ENCODE measurements at places on chromosomes 16 and 17.

DNA sequence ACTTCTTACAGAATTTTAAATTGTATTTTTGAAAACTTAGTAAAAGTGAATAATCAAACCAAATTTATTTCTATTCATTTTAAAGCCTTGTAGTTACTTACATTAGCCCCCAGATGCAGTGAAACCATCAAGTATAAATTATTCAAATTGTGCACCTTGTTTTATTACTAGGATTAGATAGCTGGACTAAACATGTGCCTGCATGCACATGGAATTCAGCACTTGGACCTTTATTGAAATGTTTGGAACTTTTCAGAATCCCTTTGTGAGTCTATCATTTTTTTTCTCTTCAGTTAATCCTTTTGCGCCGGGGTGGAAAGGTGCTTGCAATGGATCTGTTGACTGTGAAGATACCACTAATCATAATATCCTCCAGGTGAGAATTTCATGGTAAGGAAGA, 4.7 kb downstream of the ZPBP2 start:
- no peak for DNase-seq

DNA sequence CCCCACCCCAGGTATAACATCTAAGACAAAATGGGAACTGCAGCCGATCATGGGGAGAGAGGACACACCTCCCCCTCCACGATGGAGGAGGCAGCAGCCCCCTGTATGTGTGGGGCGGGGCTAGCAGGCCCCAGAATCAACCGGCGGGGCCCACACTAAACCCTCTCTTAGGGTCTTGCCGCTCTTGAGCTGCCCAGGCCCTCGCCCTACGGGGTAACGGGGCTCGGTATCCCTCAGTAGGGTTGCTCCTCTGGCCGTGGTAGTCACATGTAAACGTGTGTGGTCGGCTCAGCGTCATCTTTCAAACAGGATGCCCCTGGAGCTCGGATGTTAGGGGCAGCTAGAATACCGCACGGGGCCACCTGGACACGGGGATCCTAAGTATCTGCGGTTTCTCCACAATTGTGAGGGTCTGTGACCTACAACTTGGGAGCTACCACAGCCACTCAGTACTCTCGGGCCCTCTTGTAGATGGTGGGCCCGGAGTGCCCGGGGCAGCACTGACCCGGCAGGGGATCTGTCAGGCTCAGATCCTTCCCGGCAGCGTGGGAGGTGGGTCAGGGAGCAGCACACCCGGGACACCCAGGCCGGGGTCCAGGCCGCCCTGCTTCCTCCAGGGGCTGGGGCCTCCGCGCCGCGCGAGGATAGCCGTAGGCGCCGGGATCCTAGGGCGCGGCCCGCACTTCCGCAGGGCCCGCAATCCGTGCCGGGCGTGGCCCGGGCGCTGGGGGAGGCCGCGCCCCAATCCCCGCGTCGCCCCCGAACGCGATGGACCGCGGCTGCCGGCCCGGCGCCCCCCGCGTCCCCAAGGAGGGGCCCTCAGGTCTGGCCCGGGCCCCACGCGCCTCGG, 781 bp downstream of the ARHGDIA start:
- DNase-seq: peak; percentile 46

DNA sequence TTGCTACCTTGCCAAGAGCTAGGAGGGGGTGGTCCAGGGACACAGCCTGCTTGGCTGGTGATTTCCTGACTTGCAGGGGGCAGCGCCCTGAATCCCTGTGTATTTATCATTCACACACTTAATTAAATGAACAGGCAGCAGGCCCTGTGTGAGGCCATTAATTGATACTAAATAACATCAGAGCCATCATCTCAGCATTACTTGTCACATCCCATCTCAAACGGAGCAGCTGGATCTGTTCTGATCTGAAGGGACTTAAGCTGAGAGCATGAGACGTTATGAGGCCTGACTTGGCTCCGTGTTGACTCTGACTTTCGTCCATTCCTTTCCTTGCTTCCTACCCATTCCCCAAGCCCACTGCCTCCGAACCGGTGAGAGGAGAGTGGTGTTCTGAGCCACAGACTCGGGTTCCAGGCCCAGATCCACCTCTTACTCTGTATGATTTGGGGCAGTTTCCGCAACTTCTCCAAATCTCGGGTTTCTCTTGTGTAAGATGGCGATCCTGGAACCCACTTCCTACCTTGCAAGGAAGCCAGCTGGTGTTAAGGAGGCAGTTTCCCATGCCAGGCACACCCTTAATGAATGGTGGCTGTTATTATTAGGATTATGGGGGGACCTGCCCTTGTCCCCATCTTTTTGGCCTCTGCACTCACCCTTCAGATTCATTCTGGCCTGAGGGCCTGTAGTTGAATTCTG, 33.8 kb downstream of the CACNA1G start:
- no peak for DNase-seq

- no peak for DNase-seq
Observed at GRCh38 chr16:89936508-89936907, 12.0 kb upstream of the DEF8 start.

- DNase-seq: no peak
Observed at GRCh38 chr16:1821861-1822611, 4.6 kb downstream of the HAGH start.

DNA sequence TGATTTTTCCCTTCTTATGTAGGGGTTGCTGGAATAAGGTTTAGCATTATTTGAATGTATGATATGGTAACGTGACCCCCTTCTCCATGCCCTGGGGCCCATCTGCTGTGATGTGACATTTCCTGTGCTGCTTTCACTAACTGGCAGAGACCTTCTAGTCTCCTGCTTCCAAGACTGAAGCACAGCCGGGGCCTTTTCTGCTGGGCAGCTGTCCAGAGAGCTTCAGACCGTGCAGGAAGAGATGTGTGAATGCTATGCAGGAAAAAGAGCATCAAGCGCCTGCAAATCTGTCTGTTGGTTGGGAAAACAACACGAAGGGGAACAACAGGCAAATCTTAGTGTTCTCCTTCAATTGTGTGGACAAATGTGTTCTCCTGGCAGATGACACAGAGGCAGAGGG, 128.5 kb downstream of the SPACA3 start:
- no peak for DNase-seq

GRCh38 chr17:38867968-38868816, 1.7 kb upstream of the LASP1 start:
- DNase-seq: no peak

GRCh38 chr17:80891397-80892018, 100.1 kb upstream of the CHMP6 start:
- DNase-seq: no peak

DNA sequence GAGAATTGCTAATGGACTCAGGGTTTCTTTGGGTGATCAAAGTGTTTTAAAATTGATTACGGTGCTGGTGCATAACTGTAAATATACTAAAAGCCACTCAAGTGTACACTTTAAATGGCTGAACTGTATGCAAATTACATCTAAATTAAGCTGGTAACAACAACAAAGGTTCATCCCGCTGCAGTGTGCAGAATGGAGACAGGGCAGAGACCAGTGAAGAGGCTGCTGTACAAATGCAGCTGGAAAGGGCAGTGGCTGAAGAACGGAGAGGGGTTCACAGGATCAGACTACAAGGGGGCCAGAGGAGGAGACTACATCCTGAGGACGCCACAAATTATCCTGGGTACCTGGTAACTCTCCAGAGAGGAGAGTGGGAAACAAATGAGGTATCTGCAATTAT, 9.0 kb upstream of the ITGAE start:
- DNase-seq: no peak

DNA sequence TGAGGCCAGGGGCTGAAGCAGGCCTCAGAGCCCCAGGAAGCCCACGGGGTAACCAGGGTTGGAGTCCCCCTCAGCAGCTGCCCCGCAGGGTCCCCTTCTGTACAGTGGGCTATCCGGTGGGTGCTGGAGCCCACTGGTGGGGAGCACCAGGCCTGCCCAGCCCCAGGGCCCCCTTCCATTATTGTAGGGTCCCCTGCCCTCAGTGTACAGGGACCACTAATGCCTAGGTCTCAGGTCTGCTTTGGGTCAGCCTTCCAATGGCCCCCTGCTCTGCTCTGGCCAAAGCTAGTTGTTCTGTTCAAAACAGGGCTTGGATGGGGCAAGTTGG, 1.1 kb downstream of the ADAM11 start:
- no peak for DNase-seq

DNA sequence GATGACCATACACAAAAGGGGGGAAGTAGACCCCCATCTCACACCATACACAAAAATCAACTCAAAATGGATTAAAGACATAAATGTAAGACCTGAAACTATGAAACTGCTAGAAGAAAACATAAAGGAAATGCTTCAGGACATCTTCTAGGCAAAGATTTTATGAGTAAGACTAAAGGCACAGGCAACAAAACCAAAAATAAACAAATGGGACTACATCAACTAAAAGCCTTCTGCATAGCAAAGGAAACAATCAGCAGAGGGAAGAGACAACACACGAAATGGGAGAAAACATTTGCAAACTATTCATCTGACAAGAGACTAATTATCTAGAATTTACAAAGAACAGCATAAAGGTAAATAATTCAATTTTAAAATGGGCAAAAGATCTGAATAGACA, 152.1 kb downstream of the AXIN2 start:
- no peak for DNase-seq

DNA sequence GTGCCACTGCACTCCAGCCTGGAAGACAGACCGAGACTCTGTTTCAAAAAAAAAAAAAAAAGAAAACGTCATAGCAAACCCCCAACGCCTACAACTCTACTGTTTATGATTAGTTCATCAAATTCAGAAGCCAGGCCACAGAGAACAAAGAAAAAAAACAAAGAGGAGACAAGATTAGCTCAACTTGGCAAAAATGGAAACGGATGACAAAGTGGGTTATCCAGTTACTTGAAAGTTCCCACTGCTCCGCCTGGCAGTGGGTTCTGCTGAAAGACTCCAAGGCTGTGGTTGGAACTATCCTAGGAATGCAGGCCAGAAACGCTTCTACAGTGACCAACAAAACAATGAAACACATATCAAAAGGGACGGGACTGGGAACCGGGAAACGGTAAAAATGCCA, 53.1 kb downstream of the MRM3 start:
- DNase-seq: no peak

GRCh38 chr17:44906010-44906646, 6.9 kb upstream of the EFTUD2 start:
- DNase-seq: no peak

GRCh38 chr16:12439399-12440227, 364.1 kb downstream of the CPPED1 start:
- DNase-seq: no peak

DNA sequence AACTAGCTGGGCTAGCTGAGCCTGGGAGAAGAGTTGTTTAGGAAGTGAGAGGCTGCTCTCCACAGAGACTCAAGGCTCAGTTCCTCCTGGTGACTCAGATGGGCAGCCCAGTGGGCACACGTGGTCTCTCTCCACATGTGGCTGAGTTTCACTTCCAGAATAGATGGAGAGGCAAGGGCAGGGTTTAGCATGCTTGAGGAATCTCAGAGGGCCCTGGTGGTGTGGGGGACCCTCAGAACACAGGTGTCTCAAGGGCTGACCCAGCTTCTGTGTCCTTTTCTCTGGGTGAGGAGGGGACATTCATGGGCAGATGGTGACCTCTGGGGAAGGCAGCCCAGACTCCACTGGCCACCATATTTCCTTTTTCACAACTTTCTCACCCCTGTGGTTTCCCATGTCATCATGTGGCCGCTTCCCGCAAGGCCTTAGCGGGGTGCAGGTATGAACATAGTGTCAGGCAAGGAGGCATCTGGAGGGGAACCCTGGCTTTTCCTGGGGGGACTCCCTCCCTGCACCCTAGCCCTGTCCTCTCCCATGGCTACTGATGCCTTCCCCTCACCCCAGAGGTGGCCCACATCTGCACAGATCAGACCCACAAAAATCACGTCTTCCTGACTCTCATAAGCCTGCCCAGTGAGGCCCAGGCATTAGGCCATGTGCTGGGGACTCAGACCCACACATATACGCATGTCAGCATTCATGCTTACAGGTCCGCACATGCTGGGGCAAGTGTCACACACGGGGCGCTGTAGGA, 3.3 kb downstream of the GRN start:
- peak; percentile 68 for DNase-seq

GRCh38 chr17:78020717-78021108, 62.2 kb downstream of the TNRC6C start:
- DNase-seq: no peak
